ENCODE measurements at places on chromosomes 13 and 19.

GRCh38 chr19:47419030-47419783, at the start of gene MEIS3:
MEIS3 (minus strand) TSS chr19:47419527; CDS start chr19:47419081, 446 bp downstream.
- H3K4me1 ChIP-seq, result peaks cover 45% of the 10 kb centered on the region
- H3K36me3 ChIP-seq, result no peaks in the 10 kb centered on the region
- H3K27me3 ChIP-seq, result peaks cover 64% of the 10 kb centered on the region
- peak within 1 kb of the TSS; percentile 57 for H3K4me3 ChIP-seq
- DNase-seq, result peak; percentile 74

- H3K27me3 ChIP-seq, result no peaks in the 10 kb centered on the region
- no peak overlapping the region for H3K4me3 ChIP-seq
- H3K36me3 ChIP-seq, result no peaks in the 10 kb centered on the region
- H3K4me1 ChIP-seq, result no peaks in the 10 kb centered on the region
- no peak overlapping the region for H3K27ac ChIP-seq
- DNase-seq, result peak; percentile 3
Observed at GRCh38 chr13:37211487-37211886, 106.0 kb upstream of the CSNK1A1L start.

GRCh38 chr13:51324714-51325420, 14.6 kb upstream of the SERPINE3 start:
- peak; percentile 47 for DNase-seq
- H3K4me1 ChIP-seq, result peaks cover 34% of the 10 kb centered on the region
- no peaks in the 10 kb centered on the region for H3K27me3 ChIP-seq

GRCh38 chr13:34698945-34699344, 243.1 kb upstream of the NBEA start:
- no peaks in the 10 kb centered on the region for H3K27me3 ChIP-seq
- no peak for DNase-seq
- peaks cover 12% of the 10 kb centered on the region for H3K4me1 ChIP-seq
- H3K36me3 ChIP-seq, result no peaks in the 10 kb centered on the region
- H3K27ac ChIP-seq, result no peak overlapping the region

- H3K27me3 ChIP-seq, result no peaks in the 10 kb centered on the region
- no peak overlapping the region for H3K4me3 ChIP-seq
- no peaks in the 10 kb centered on the region for H3K36me3 ChIP-seq
- DNase-seq, result no peak
- H3K27ac ChIP-seq, result no peak overlapping the region
- H3K4me1 ChIP-seq, result no peaks in the 10 kb centered on the region
Observed at GRCh38 chr13:113076681-113077401, 28.8 kb upstream of the F7 start.

DNA sequence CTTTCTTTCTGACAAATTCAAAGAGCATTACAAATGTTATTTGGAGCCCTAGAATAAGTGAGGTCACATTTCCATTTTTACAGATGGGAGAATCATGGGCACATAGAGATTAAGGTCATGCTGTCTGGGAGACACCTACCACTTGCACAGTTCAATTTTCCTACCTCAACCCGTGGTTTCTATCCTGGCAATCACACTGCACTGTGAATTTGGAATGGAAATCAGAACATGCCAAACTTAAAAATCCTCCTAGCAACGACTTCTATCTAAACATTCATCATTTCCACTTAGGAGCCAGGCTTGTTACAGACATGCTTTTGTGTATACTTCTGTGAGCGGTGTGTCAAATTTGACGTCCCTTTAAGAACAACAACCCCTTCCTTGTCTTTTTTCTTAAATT, 251.5 kb downstream of the DNAJC15 start:
- no peaks in the 10 kb centered on the region for H3K27me3 ChIP-seq
- H3K36me3 ChIP-seq, result no peaks in the 10 kb centered on the region
- no peak overlapping the region for H3K27ac ChIP-seq
- DNase-seq, result no peak

- H3K4me3 ChIP-seq, result no peak overlapping the region
- no peaks in the 10 kb centered on the region for H3K36me3 ChIP-seq
- no peak for DNase-seq
- H3K4me1 ChIP-seq, result no peaks in the 10 kb centered on the region
Observed at GRCh38 chr13:42409075-42409474, 137.1 kb downstream of the AKAP11 start.

DNA sequence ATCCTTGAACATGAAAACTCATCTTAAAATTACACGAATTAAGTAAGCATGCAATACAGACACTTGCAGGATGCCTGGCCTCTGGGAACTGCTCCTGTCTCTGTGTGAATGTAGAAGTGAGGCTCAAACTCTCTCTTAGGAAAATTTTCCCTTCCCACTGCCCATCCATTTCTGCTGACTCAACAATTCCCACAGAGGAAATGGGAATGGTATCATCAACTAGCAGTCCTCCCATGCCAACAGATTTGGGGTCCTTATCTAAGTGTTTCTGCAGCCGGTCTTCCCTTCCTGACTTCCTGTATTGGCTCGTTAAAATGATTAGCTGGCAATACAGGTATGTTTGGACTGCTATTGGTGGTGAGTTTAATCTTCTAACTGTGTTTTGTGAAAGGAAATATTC, 85.8 kb downstream of the DOCK9 start:
- H3K27ac ChIP-seq, result no peak overlapping the region
- no peaks in the 10 kb centered on the region for H3K27me3 ChIP-seq
- no peak overlapping the region for H3K4me3 ChIP-seq
- peaks cover 9% of the 10 kb centered on the region for H3K4me1 ChIP-seq
- no peak for DNase-seq

DNA sequence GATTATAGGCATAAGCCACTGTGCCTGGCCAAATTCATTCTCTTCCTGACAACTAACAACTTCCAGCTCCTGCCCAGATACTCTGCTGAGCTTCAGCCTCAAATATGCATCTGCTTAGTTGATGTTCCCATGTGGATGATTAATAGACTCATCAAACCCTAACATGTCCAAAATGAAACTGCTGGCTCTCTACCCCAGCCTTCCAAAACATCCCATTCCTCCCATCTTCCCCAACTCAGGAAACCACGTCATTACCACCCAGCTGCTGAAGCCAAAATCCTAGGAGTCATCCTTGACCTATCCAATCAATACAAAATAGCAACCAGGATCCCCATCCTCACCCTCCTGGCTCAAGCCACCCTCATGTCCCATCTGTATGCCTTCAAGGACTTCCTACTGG, 20.9 kb downstream of the POU2F2 start:
- no peak for DNase-seq
- no peak overlapping the region for H3K4me3 ChIP-seq
- H3K27ac ChIP-seq, result no peak overlapping the region
- no peaks in the 10 kb centered on the region for H3K27me3 ChIP-seq
- H3K36me3 ChIP-seq, result no peaks in the 10 kb centered on the region

GRCh38 chr13:41500511-41500910, 43.2 kb downstream of the RGCC start:
- H3K27me3 ChIP-seq, result no peaks in the 10 kb centered on the region
- peaks cover 4% of the 10 kb centered on the region for H3K4me1 ChIP-seq
- H3K27ac ChIP-seq, result no peak overlapping the region
- no peak overlapping the region for H3K4me3 ChIP-seq

Data from neural progenitor cell (in vitro differentiated cells).